ENCODE measurements at places on chromosomes 5 and 9.

- DNase-seq: no peak
Measured at GRCh38 chr9:18173923-18174322, 300.0 kb upstream of the ADAMTSL1 start.

DNA sequence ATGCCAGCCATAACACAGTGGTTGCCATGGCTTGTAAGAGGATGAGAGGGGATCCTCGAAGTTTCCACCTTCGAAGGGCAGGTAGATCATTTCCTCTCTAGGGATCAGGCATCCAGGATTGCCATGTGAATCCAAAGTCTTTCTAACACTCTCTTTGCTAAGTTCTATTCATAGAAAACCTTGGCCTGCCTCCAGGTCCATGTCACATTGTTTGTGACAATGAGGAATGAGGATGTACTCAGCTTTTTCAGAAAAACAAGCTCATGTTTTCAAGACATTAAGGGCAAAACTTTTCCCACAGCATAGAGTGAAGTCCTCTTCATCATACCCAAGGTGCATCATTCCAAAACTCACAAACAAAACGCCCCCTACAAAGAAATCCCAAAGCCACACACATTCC is 19.6 kb downstream of the ESM1 start:
- no peak for DNase-seq

- DNase-seq: peak; percentile 94
Measured at GRCh38 chr9:130451509-130452388, 7.0 kb downstream of the ASS1 start.

GRCh38 chr5:137287569-137287968 is 211.6 kb downstream of the SPOCK1 start:
- no peak for DNase-seq

GRCh38 chr5:65986796-65987195 is 60.4 kb downstream of the ERBIN start:
- DNase-seq: no peak

- peak; percentile 75 for DNase-seq
Measured at GRCh38 chr5:13567819-13568218, 376.7 kb downstream of the DNAH5 start.

DNA sequence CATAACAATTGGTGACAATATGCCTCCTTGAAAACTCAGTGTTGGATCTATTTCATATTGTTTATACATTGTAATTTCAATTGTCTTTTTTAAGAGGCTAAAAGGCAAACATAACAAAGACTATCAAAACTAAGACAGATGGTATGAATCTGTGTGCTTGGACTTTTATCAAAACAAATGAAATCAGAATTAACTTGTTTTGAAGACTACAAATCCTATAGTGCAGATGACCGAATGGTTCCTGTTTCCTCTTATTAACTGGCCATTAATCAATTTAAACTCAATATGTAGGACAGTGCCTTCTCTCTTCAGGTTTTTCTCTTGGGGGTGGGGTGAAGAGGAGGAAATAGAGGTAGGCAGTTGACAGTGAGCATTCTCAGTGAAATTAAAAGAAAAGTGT is 366.9 kb upstream of the GRAMD2B start:
- no peak for DNase-seq

- peak; percentile 70 for DNase-seq
Measured at GRCh38 chr5:8750100-8750499, 795.8 kb downstream of the SEMA5A start.

DNA sequence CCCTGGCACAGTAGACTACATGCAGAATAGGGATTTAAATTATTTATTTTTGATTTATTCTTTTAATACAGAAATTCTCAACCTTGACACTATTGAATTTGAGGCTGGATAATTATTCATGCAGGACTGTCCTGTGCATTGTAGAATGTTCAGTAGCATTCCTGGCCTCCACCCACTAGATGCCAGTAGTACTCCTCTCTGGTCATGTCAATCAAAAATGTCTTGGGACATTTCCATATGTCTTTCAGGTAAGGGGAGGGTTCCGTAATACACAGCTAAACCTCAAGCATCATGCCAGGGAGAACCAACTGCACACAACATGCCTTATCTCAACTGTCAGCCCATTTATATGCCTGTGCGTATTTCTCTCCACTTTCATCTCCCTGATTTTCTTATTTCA is 231.8 kb downstream of the BRINP1 start:
- no peak for DNase-seq

GRCh38 chr5:55160493-55161209 is 680 bp downstream of the GPX8 start:
- peak; percentile 97 for DNase-seq

DNA sequence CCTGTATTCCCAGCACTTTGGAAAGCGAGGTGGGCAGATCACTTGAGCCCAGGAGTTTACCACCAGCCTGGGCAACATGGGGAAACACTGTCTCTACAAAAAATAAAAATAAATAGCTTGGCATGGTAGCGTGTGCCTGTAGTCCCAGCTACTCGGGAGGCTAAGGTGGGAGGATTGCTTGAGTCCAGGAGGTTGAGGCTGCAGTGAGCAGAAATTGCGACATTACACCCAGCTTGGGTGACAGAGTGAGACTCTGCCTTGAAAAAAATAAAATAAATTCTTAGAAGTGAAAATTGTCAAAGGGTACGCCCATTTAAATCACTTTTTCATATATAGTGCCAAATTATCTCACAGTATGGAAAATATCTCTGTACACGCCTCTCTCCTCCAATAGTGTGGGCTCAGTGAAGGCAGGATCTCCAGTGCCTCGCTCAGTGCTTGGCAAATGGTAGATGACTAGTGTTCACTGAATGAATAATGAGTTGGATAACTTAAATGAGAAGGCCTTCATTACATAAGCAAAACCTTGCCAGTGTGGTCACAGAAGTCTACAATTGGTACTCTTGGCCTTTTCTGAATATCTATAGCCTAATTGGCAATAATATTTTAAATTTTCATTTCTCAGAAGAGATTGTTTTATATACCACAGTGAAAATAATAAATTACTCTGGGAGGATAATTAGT is 9.4 kb upstream of the CCL28 start:
- DNase-seq: no peak

DNA sequence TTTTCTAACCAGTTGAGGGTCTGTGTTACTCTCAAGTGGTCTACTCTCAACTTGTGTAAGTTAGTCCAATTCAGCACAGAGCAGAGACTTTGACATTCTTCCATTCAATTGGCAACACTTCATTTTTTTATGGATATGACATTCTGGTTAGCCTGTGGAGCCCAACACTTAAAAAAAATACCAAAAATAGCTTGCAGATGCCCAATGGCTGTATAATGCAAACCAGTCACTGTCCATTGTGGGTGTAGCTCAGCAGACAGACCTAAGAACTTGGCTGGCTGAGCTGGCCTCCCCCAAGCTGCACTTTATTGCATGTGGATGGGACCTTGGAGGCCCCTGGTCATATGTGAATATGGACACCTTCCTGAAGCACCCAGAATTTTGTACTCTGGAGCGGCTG is 103.2 kb downstream of the DPYSL3 start:
- DNase-seq: no peak

DNA sequence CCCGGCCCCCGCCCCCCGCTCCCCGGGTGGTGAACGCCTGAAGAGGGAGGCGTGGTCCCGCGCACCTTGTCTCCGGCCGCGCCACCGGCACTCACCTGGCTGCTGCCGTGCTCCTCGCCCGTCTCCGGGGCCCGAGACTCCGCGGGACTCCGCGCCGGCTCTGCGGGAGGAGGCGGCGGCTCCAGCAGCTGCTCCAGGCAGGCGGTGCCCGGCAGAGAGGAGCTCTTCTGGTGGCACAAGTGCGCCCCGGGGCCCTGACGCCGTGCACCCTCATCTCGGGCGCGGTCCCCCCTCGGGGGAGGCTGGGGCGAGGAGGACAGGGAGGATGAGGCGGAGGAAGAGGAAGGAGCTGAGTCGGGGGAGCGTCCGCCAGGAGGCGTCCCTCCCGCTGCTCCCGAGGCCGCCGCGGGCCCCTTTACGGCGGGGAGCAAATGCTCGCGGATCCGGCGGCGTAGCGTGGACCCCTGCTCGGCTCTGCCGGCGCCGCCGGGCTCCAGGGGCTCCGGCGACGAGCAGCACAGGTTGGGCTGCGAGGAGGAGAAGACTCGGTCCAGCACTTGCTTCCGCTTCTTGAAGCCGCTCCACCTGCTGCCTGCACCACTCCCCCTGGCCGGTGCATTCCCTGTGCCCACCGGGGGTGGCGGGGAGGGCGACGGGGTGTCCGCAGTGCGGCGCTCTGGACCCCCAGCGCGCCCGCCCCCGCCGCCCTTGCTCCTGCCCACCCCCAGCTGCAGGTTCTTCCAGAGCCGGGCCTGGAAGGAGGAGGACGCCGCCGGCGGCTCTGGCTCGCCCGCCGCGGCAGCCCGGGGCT is 928 bp downstream of the MCTP1 start:
- DNase-seq: no peak

DNA sequence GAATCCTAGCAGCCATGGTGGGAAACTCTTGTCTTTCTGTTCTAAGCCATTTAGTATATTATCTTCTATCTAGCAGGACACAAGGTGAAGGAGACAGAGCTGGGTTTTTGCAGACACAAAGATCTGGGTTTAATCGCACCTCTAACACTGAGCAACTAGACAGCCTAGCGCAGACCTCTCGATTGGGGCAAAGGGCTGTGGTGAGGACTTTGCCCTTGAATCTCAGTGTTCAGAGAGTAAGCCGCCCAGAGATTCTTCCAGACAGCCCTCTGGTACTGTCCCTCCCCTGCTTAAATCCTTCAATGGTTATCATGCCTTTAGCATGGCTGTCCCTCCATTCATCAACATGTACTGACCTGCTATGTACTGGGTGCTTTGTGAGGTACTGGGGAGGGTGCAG is 128.1 kb downstream of the CRB2 start:
- DNase-seq: no peak

- peak; percentile 68 for DNase-seq
Measured at GRCh38 chr5:113378959-113379541, 55.7 kb downstream of the TSSK1B start.

DNA sequence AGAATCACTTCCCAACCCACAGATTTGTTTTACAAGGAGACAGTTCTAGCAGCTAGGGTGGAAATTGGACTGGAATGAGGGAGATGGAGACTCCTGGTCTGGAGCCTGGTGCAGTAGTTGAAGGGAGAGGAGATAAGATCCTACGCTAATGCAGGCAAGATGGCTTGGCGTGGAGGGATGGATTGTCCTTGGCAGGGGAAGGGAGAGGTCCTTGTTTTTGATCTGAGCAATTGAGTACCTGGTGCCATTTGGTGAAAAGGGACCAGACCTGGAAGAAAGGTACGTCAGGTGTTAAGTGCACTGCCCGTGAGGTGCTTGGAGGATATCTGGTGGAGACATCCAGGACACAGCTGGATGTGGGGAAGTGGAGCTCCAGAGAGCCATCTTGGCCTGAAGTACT is 35.7 kb downstream of the ANGPTL2 start:
- no peak for DNase-seq

- no peak for DNase-seq
Measured at GRCh38 chr9:78009186-78009585, 22.4 kb downstream of the GNAQ start.

GRCh38 chr9:2655411-2655901 is 33.9 kb downstream of the VLDLR start:
- peak; percentile 95 for DNase-seq

DNA sequence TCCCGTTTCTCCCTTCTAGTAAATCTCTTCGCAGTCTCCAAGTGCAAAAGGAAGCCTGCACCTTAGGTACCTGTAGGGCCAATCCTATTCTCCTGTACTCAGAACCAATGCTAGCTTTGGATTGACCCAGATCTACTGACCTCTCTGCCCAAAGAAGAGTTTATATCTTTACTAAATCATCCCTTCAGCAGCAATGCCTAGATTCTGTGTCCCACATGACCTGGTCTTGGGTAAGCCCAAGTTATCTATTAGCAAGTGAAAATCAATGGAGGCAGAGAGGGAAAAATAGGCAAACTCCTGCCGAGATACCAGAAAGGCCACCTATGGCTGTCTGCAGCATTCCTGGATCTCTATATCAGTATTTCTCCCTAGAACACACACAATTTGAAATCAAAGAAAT is 60.0 kb downstream of the SUSD1 start:
- DNase-seq: no peak

GRCh38 chr5:126438868-126439267 is 15.7 kb downstream of the GRAMD2B start:
- peak; percentile 61 for DNase-seq

DNA sequence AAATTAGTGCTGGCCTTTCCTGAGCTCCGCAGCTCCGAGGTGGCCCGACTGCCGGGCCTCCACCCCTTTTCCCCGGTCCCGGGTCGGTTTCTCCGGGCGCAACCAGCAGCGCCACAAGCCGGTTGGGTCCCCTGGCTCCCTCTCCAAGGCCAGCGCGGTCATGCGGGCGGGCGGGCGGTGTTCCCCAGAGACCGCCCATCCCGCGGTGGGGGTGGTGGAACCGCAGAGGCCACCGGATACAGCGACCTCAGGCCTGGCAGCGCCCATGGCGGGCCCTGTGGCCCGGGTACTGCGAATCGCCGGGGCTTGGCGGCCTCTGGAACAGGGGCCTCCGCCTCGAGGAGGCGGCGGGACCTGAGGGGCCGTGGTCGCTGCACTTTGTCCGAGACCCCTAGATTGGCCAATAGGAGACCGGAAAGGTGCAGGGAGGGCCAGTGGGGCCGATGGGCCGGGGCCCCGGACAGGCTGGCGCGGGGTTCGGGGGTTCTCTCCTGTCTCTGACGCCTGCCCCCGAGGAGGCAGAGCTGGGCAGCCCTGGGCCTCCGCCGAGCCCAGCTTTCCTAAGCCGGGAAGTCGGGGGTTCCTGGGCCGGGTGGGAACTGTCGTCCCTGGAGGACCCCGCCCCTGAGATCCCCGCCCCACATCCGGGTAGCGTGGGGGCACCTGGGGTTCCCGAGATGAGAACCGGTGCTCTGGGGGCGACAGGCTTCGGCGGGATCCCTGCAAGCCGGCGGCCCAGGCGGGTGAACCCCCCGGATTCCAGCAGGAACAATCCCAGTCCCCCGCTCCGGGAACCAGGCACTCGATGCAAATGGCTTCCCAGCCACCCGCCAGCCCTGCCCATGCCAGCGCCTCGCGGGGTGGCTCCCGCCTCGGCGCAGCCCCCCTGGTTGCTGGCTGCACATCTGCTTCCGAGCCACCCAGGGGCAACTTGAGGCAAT is 293.9 kb downstream of the ZSWIM6 start:
- peak; percentile 23 for DNase-seq

- DNase-seq: no peak
Measured at GRCh38 chr5:133639850-133640528, 27.6 kb upstream of the FSTL4 start.

- DNase-seq: peak; percentile 91
Measured at GRCh38 chr9:6214434-6214833, 1.2 kb upstream of the IL33 start.

- peak; percentile 17 for DNase-seq
Measured at GRCh38 chr5:144390133-144390532, 219.5 kb downstream of the KCTD16 start.

GRCh38 chr5:140003519-140003918 is 39.6 kb downstream of the NRG2 start:
- DNase-seq: no peak

GRCh38 chr5:76941000-76941399 is 11.8 kb upstream of the CRHBP start:
- no peak for DNase-seq

- DNase-seq: no peak
Measured at GRCh38 chr9:72013292-72013760, 47.1 kb downstream of the C9orf57 start.

DNA sequence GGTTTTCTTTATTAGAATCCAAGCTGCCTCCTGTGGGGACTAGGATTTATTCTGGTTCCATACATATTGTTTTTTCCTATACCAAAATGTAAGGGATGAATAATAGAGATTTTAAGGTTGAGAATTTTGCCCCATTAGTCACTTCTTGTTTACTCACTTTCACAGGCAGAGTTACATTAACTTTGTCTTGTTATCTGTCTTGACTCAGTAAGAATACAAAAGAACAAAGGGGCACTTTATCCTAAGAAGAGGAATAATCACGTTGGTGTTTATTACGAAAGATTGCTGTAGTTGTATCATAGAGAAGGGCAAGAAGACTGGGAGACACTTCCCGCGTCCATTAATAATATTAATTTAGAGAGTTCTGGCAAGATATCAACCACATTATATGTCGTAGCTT is 599.7 kb upstream of the FTMT start:
- DNase-seq: peak; percentile 82
